ENCODE measurements at places on chromosomes 2 and 18.

DNA sequence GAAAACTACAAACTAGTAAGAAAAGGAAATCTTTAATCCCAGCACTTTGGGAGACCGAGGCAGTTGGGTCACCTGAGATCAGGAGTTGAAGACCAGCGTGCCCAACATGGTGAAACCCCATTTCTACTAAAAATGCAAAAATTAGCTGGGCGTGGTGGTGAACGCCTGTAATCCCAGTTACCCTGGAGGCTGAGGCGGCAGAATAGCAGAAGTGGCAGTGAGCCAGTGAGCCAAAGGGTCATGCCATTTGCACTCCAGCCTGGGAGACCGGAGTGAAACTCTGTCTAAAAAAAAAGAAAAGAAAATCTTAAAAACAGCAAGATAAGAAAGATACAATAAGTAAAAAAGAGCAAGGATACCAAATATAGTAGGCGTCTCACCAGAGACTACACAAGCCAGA lies 502.9 kb upstream of the ID2 start:
- no peak for DNase-seq

- no peak for DNase-seq
Observed at GRCh38 chr2:86700690-86701089, 19.4 kb upstream of the RMND5A start.

DNA sequence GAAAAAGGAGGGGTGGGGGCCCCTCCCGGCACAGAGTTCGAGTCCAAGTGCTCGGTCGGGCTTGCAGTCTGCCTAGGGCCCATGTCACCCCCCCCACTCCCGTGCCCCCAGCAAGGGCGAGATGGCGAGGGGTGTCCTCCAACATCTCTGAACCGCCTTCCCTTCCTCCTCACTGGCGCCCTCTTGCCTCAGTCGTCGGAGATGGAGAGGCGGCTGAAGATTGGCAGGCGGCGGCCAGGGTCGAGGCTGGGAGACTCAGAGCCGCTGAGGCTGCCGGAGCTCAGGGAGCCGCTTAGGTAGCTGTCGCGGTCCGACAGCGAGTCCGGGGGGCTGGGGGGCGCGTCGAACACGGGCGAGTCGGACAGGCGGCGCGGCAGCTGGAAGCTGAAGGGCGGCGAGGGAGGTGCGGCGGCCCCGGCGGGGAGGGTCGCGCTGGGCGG lies 2.3 kb downstream of the ZFP36L2 start:
- DNase-seq, result no peak

DNA sequence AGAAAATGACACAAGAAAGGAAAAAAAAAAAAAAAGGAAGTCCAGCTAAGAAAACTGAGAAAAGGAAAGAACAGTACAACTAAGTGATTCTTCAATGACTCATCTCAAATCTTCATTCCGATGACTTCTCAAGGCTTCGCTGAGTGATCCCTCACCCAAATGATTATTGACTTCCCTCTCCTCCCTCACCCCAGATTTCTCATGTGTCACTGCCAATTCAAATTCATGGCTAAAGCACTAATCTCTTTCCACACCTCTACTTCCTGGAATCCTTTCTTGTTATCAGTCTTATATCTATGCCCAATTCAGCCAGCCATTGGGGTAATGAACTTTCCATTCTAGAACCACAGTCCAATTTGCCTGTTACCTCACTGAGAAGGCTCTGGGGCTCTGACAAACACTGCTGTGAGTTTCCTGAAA lies 7.2 kb upstream of the ABCB11 start:
- DNase-seq, result no peak

- DNase-seq, result no peak
Observed at GRCh38 chr2:68431316-68431972, 35.6 kb downstream of the FBXO48 start.

DNA sequence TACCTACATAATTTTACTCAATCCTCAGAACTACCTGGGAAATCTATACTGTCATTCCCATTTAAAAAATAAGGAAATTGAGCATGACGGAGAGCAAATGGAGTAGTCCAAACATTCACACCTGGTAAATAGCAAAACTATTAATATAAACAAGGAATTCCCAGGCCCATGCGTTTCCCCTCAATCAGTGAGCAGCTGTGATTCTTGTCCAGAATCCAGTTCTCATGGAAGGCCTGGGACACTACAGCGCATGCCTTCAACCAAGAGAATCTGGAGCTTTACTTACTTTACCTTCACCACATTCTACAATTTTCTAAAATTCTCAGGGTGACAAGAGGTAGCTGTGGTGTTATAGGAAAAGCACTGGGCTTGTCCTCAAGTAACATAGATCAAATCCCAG lies 259.0 kb downstream of the LRATD1 start:
- no peak for DNase-seq

- no peak for DNase-seq
Observed at GRCh38 chr2:66532972-66533868, 98.3 kb downstream of the MEIS1 start.

- no peak for DNase-seq
Observed at GRCh38 chr18:32552421-32553030, 81.8 kb upstream of the GAREM1 start.

GRCh38 chr2:126419403-126419802 lies 236.6 kb upstream of the GYPC start:
- DNase-seq, result no peak

DNA sequence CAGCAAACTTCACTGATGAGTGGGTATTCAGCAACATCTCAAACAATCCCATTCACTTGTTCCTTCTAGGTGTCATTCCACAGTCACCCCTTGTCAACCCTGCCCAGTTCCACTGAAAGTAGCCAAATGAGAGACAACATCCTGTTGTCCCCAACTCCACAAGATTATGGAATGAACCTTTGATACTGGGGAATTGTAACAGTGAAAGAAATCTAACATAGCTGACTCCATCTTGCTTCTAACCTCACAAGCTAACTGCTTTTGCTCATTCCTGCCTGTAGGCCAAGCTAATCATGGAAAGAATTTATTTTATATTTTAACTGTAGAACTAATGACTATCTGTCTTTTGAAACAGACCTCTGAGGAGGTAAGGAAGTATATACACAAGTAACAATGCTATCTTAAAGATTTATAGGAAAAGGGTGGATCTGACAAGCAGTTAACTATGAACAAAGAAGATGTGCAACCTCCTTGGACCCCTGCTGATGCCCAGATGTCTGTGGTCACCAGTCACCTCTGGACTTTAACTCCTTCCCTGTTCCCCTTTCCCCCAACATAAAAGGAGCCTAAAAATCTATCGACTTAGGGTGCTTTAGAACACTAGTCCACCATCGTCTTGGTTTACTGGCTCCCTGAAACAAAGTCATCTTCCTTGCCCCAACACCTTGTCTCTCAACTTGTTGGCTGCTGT lies 6.9 kb upstream of the ANXA4 start:
- DNase-seq, result no peak

GRCh38 chr18:79217979-79218604 lies 148.9 kb downstream of the ATP9B start:
- no peak for DNase-seq

- DNase-seq, result no peak
Observed at GRCh38 chr2:127165539-127165935, 54.6 kb downstream of the CYP27C1 start.

GRCh38 chr2:25293145-25293544 lies 48.6 kb downstream of the DNMT3A start:
- no peak for DNase-seq

DNA sequence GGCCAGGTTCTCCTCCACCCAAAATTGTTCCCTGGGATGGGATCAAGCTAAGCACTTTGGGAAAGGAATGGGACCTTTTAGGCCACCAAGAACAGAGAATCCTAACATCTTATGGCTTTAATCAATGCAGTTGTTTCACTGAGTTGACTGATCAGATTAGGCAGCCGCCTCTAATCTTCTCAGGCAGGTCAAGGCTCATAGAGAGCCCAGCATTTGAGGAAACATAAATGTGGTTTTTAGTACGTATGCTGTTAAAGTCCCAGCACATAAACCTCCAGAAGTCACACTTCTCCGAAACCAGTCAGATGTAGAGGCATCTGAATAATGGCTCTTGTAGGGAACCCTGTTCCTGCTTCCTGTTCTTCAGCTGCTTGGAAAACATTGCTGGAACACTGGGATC lies 99.5 kb upstream of the RMDN2 start:
- DNase-seq, result no peak

DNA sequence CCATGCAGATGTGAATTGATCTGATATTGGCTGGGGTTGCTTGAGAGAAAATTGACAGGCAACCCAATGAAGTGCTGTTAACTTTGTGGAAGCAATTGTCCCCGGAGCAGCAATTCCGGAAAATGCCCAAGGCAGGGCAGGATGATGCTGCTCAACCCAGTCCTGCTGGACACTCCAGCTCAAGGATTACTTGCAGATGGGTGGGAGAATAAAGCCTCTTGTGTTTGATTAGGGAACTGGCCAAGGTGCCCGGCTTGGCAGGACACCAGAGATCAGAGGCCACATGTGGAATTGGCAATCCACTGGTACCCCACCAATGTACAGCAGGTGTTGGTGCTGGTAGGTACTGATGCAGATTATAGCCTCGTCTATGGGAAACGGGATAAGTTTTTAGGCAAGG lies 12.3 kb upstream of the C2orf42 start:
- no peak for DNase-seq

DNA sequence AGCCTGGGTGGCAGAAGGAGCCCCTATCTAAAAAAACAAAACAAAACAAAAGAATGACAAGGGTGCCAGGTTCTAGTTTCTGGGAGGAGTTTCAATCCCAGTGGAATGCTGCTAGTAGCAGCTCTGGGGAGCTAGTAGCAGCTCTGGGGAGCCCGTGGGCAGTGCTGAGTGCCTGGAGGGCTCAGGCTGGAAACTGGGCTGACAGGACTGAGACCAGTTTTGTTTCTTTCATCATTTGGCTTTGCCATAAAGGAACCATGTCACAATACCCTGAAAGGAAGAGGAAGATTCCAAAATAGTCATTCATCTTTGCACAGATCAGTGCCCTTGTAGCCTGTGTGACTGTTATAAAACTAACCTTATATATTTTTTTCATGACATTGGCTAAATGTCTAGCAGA lies 10.6 kb downstream of the MFSD6 start:
- DNase-seq, result no peak
